Ovary (tissue), 10 donors: ENCODE measurements at places on chromosomes 3 and 15.

- no peaks in the 10 kb centered on the region for H3K36me3 ChIP-seq
- H3K4me1 ChIP-seq, result peaks cover 8% of the 10 kb centered on the region
- DNase-seq, result no peak
- H3K27me3 ChIP-seq, result no peaks in the 10 kb centered on the region
Measured at GRCh38 chr15:40066589-40066988, 27.6 kb upstream of the SRP14 start.

- no peaks in the 10 kb centered on the region for H3K27me3 ChIP-seq
- no peak overlapping the region for H3K27ac ChIP-seq
- DNase-seq, result no peak
- H3K4me1 ChIP-seq, result no peaks in the 10 kb centered on the region
- H3K36me3 ChIP-seq, result no peaks in the 10 kb centered on the region
- no peak overlapping the region for H3K4me3 ChIP-seq
Measured at GRCh38 chr3:155330370-155330769, 36.9 kb upstream of the STRIT1 start.

DNA sequence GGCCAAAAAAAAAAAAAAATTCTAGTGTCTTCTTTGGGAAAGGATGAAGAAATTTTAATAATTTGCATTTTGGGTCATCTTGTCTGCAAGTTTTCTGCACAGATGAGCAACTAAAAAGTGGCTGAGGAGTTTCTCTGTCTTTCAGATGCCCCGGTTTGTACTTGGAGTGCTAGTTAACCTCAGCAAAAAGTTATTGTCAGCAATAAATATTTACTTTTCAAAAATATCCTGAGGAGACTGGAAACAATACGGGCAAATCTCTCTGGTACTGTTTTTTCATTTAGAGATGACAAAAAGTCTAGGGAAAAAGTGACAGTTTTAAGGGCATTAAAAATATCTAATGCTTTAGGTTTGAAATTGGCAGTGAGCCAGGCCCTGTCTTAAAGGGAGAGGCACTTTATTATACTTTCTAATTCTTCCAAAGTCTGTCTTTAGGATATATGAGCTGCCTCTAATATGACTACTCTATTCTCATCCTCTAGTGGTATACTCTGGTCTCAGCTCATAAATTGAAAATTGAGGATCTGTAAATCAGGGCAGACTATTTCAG, 436.0 kb upstream of the NR2F2 start:
- H3K4me1 ChIP-seq, result peaks cover 5% of the 10 kb centered on the region
- H3K4me3 ChIP-seq, result no peak overlapping the region
- no peaks in the 10 kb centered on the region for H3K27me3 ChIP-seq
- no peaks in the 10 kb centered on the region for H3K36me3 ChIP-seq
- DNase-seq, result no peak

- DNase-seq, result no peak
- H3K27ac ChIP-seq, result no peak overlapping the region
- peaks cover 2% of the 10 kb centered on the region for H3K4me1 ChIP-seq
- no peak overlapping the region for H3K4me3 ChIP-seq
- no peaks in the 10 kb centered on the region for H3K27me3 ChIP-seq
Measured at GRCh38 chr15:75430259-75430658, 21.2 kb downstream of the SIN3A start.
